ENCODE measurements at places on chromosomes 7 and 10.
A peak's percentile ranks its signal among the peaks of the same experiment; 100 is the strongest.

- no peak for DNase-seq
Measured at GRCh38 chr7:158023681-158024350, 563.8 kb downstream of the PTPRN2 start.

GRCh38 chr7:77331938-77332695 is 84.0 kb downstream of the GSAP start:
- DNase-seq, result peak; percentile 14

GRCh38 chr7:81600608-81601007 is 169.2 kb downstream of the HGF start:
- DNase-seq, result no peak

- DNase-seq, result no peak
Measured at GRCh38 chr7:81165070-81165469, 246.2 kb upstream of the SEMA3C start.

- no peak for DNase-seq
Measured at GRCh38 chr7:90256778-90257177, 11.8 kb downstream of the CFAP69 start.

DNA sequence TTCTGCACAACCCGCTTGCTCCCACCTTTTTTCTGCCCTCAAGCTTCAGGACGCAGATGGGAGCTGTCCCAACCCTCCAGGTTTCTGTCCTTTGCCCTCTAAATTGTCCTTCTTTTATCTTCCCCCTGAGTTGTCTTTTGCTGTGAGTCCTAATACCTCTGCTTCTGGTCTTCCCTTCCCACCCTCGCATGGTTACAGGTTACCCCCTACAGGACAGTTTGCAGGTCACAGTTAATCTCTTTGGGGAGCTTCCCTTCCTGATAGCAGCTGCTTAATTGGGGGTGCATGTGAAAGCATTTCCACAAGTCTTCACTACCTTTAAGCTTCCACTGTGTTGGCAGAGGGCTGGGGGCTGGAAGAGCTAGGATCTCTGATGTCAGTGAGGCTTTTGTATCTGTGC is 121.5 kb upstream of the CXCL12 start:
- no peak for DNase-seq

DNA sequence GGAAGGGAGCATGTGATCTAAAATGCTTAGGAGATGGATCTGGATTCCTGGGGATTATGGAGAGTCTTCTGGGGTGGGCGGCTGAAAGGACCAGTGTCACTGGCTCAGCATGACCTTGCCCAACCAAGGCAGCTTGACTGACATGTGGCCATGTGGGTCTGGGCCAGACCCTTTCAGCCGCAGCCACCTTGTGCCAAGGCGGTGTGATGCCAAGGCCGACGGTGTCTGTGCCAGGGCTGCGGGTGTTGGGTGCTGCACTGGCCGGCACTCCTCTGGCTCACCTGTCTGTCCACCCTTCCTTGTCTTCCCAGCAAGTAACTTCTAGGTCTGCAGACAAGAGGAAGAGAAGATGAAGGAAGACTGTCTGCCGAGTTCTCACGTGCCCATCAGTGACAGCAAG is 8.8 kb downstream of the DEPP1 start:
- no peak for DNase-seq

GRCh38 chr7:39683216-39683845 is 60.0 kb downstream of the RALA start:
- no peak for DNase-seq

- no peak for DNase-seq
Measured at GRCh38 chr7:157793973-157794745, 457.4 kb downstream of the DNAJB6 start.

- peak; percentile 1 for DNase-seq
Measured at GRCh38 chr7:103445228-103446048, 569 bp downstream of the SLC26A5 start.

DNA sequence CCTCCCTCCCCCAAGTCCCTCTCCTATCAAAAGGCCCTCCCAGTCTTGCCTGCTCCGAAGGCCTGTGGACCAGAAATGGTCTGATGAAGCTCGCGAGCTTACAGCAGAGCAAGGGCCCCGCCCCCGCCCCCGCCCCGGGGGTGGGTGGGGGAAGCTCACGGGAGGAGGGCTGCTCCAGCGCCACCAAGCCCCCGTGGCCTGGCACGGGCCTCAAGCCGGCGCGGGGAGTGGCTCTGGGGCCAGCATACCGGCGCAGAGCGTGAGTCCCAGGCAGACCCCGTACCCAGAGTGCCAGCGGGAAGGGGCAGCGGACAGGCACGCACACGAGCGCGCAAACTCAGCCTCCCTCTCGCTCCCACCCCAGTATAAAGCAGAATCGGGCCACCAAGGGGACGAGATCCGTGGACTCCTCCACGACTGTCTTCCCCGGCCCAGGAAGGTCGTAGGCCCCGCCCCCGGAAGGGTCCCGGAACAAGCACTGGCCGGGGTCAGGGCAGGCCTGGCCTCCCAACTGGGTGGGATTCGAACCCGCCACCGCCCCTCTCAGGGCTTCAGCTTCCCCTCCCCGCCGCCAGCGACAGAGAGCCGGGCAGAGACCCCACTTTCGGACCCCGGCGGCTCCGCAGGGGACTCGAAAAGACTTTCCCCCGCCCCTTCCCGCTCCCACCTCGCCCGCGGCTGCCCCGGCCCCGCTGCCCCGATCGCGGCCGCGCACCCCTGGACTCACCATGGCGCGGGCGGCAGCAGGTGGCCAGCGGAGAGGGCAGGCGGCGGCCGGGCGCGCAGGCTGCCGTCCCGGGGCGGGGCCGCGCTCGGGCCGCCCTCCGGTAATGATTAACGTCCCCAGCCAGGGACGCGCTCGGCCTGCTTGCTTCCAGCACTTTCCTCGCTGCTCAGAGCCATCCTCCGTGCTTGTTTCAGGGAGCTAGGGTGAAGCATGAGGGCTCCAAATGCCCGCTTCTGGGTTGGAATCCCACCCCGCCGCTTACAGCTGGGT is at the start of gene PCBD1:
PCBD1 (minus strand) TSS at position 762 of the 997 bp plus-strand sequence; CDS start at position 730, 32 bp downstream.
- peak; percentile 68 for DNase-seq

DNA sequence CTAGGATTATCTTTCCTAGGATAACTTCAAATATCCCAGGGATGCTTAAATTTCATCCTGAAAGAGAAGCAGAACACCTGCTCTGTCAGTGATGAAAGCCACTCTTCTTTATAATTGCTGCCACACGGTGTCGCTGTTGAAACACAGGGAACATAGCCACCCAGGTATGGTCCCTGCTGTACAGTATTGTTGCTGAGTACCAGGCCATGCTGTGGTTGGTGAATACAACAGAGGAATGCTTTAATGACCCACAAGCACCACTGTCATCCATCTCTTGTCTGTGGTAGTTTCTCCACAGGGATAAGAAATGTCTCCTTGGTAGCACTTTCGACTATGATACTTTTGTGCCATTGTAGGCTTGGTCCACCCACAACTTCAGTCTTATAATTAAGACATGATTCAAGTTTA is 70.6 kb upstream of the STARD3NL start:
- DNase-seq, result peak; percentile 61

All from stimulated activated CD4-positive, alpha-beta T cell treated with anti-CD3 and anti-CD28 coated beads, Interleukin-12 subunit alpha, Interleukin-12 subunit beta, amount 100 ng/mL, for 4 hours (primary cell).